ENCODE measurements at places on chromosomes 11 and 22.

DNA sequence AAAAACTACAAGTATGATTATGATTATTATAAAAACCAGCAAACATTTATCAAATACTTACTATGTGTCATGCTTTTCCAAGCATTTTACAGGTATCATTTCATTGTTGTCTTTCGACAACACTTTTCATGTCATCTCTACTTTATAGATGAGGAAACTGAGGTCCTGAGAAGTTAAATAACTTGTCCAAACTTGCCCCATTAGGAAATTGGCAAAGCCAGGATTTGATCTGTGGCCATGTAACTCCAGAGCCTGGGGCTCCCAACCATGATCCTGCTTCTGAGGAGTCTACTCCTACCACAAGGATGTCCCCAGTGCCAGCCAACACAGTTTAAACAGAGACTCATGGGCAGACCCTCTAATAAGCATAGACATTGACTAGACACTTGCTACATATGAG lies 15.2 kb downstream of the EHF start:
- DNase-seq, result no peak

- DNase-seq, result no peak
These were observed 5.5 kb upstream of the TH start for GRCh38 chr11:2177076-2177475.

DNA sequence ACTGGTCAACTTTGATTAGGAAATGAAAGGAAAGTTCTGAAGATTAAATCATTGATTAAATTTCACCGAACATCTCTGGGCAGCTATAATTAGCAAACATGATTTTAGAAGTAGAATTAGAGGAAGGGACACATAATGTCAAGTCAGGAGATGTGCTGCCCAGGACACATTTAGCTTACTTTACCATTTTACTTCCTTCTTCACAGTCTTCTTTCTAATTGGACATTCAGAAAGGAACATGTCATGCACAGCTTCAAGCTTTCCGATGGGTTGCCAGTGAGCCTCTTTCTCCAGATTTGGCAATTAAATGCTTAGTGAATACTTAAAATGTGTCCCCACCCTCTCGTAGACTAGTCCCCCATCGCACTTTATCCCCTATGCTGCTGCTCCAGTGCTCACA lies 234.7 kb downstream of the FAM76B start:
- DNase-seq, result no peak

DNA sequence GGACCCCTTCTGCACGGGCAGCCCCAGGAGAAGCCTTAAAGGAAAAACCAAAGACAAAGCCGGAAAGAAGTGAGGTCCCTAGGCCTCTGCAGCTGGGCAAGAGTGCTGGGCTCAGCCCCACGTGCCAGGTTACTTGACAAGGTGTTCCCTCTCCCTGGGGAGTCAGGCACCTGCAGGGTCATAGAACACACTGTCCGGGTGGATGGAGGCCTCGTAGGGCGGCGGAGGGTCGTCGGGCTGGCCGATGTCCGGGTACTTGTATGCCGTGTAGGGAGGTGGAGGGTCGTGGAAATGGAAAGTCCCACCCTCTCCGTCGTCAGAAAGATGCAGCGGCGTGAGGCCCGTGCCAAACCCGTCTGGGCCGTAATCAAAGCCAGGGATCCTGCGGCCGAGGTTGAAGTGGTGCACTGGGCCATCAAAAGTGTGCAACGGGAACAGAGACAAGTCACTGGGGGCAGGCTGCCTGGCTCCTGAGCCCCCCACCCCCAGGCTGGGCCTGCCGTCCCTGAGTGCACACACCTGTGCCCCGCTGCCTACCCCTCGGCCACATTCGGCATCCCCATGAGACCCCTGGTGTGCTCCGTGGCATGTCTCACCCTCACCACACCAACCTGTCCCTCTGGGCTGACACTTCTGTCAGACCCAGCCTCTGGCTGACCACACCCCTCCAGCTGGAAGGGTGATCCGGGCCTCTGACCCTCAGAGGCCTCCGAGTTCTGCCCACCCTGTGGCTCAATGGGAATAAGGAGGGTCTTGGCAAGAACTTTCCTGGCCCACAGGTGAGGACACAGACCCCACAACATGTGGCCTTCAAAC lies 81.1 kb downstream of the DGCR2 start:
- DNase-seq, result no peak

GRCh38 chr11:83693306-83693992 lies 407.3 kb upstream of the CCDC90B start:
- DNase-seq, result no peak

DNA sequence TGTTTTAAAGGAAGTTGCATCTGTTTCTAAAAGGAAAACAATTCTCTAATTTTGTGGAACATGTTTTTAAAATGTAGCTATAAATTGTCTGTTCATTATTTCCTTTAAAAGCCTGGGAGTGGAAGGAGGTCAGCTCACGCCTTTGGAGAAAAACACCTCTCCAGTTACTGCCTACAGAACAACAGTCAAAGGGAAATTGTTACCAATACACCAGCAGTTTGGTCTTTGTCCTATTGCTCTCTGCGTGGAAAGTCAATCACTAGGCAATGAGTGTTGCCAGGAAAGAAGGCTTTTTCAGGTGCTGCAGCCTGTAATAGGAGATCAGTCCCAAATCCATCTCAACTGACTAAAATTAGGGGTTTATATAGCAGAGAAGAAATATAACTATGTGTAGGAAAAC lies 22.2 kb downstream of the SVIP start:
- no peak for DNase-seq

- no peak for DNase-seq
These were observed 142.7 kb downstream of the FBXO7 start for GRCh38 chr22:32617271-32617670.
